Tibial nerve (tissue), 4 donors: ENCODE measurements at places on chromosomes 3 and 15. TPM values are rescaled to one million over a fixed set of nuclear protein-coding genes. Genes with fewer than 3 reads are reported as not detected.

DNA sequence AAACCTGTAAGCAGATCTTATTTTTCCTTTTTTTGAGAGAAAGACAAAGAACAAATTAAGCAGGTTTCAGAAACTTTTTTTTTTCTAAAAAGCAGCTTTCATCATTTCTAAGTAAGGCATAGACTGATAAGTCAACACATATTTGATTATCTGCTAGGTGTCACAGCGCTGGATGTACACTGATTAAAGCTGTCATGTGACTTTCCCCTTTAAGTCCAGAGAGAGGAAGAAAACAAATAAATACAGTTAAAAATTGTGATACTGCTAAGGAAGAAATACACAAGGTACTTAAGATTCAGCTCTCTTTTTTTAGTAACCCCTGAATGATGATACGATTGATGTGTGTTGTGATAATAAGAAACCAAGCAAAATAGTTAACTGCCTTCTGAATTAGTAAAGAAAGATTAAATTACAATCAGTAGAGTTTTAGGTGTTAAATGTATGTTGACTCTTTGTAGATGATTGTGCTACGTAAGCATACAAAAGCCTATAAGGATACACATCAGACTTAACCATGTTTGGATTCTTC lies 2.8 kb downstream of the GLCE start:
- no peak for DNase-seq

The IMPG2 gene
- total RNA-seq: 0.21 TPM

- no peak for DNase-seq
Measured at GRCh38 chr3:33313331-33313730, 36.1 kb downstream of the FBXL2 start.

GRCh38 chr15:101213147-101213546 lies 38.7 kb downstream of the CHSY1 start:
- DNase-seq: no peak

GRCh38 chr3:117141812-117142211 lies 432.2 kb downstream of the TUSC7 start:
- no peak for DNase-seq

DNA sequence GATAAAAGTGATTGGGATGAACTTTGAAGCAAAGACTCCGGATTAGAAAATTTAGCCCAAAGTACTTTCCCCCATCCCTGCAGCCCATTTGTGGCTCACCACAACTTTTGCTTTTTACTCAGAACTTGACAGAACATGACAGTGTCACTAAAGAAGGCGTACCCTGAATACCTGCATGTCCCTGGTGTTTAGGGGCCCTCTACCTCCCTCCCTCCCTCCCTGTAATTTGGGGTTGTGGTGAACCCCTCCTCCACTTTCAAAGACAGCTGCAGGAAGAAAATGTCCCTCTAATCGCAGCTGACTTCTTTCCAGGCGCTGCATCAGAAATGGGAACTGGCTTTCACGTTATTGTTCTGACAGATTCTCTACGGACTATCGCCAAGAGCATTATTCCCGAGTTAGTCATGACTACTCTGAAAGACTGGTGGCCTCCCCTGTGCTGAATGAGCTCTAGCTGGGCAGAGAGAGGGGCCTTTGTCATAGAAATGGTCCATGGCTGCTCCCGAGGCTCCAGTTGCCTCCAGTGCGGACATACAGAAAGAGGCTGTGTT lies 93.2 kb upstream of the ARHGEF3 start:
- no peak for DNase-seq

DNA sequence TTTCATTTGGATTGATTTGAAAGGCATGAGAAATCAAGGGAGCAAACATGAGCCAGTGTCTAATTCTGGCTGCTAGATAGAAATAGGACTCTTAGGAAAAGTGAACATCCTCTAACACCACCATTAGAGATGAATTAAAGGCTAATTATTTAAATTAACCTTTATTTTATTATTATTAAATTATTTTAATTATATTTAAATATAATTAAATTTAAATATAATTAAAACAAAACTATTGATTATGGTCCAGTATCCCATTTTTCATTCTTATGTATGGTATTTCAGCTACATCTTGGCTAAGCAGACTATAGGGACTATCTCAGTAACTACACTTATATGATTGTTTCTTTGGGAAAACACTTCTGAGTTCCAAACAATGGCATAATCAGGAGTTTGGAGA lies 904.8 kb downstream of the NAALADL2 start:
- DNase-seq: no peak
